ENCODE measurements at places on chromosomes 1 and 21. TPM values are rescaled to one million over a fixed set of nuclear protein-coding genes. Genes with fewer than 3 reads are reported as not detected.
A peak's percentile ranks its signal among the peaks of the same experiment; 100 is the strongest.

DNA sequence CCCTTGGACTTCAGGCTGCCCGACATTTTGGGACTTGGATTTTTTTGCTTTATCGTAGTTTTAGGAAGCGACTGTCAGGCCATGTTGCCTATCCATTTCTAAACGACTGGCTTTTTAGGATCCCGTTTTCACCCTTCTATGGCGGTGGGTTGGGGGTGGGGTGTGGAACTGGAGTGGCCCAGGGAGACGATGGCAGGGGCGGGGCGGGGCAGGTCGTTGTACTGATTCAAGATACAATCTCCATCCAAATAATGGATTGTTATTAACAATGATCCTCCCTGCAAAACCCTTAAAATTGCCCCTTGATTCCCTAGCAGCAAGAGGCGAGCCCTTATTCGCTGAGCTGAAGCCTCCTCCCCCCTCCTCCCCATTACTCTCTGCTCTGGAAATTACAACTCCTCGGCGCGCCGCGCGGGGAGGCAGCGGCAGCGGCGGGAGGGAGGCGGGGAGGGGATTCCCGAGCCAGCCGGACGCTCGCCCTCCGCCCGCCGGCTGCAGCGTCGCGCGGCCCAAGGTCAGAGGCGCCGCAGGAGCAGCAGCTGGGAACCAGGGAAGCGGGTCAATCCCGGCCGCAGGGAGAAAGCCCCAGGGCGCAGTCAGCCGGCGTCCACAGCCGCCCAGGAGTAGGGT is at the start of gene TRIM67:
TSS of gene TRIM67 (plus strand) at position 392 of the 630 bp plus-strand sequence. CDS start 912 bp downstream, outside the sequence.
- DNase-seq, result peak; percentile 30
- no peak within 1 kb of the TSS for H3K27ac ChIP-seq
- no peaks in the 10 kb centered on the region for H3K36me3 ChIP-seq
- peaks cover 6% of the 10 kb centered on the region for H3K4me1 ChIP-seq
- H3K27me3 ChIP-seq, result peaks cover 58% of the 10 kb centered on the region

- DNase-seq, result peak; percentile 40
- H3K36me3 ChIP-seq, result peaks cover 2% of the 10 kb centered on the region
- peak overlapping the region; percentile 78 for H3K4me3 ChIP-seq
- H3K27me3 ChIP-seq, result no peaks in the 10 kb centered on the region
- H3K4me1 ChIP-seq, result peaks cover 57% of the 10 kb centered on the region
- H3K27ac ChIP-seq, result peak overlapping the region; percentile 95
These were observed 26.4 kb downstream of the HIVEP3 start for GRCh38 chr1:41892301-41892781.

Gene SFT2D2
- 25.2 TPM for total RNA-seq

Gene KIF26B
- total RNA-seq, result 0.23 TPM

All from activated CD4-positive, alpha-beta T cell treated with anti-CD3 and anti-CD28 coated beads for 36 hours (primary cell).